ENCODE measurements at places on chromosomes 6 and 20.
A peak's percentile ranks its signal among the peaks of the same experiment; 100 is the strongest.

- no peak for DNase-seq
These were observed 78.8 kb upstream of the TNFAIP3 start for GRCh38 chr6:137788248-137788647.

- DNase-seq: no peak
These were observed 30.3 kb upstream of the AFDN start for GRCh38 chr6:167796192-167796981.

DNA sequence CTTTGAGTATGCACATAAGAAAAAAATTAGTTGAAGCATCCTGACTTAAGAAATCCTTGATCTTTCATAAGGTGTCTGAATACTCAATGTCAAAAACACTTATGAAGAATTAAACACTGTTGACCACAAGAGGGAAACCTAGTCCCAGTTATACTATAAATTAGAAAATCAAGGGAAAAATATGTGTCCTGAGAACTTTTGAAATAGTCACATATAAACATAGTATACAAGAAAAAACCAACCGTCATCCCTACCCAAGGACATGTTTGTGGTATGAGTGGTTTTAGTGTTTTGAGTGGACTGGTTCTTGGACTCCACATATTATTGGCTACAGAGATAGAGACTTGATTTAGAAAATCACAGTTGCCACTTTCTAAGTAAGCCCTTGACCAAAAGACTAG lies 7.6 kb upstream of the HLA-DRA start:
- DNase-seq: peak; percentile 36

DNA sequence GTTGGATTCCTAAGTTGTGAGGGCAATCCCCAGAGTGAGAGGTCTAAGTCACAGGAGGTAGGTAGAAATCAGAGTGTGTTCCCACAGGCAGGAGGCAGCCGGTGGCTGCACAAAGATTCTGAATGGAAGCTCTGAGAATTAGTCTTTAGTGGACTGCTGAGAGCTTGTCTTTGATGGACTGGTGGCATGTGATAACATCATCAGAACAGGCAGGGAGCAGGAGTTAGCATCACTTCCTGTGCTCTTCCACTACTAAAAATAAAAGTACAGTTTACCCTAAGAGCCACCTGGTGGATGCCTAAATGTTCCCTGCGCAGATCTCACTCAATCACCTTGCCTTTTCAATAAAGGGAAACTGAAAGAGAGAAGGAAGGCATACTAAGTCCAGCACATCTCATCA lies 294.6 kb upstream of the POU3F2 start:
- no peak for DNase-seq

DNA sequence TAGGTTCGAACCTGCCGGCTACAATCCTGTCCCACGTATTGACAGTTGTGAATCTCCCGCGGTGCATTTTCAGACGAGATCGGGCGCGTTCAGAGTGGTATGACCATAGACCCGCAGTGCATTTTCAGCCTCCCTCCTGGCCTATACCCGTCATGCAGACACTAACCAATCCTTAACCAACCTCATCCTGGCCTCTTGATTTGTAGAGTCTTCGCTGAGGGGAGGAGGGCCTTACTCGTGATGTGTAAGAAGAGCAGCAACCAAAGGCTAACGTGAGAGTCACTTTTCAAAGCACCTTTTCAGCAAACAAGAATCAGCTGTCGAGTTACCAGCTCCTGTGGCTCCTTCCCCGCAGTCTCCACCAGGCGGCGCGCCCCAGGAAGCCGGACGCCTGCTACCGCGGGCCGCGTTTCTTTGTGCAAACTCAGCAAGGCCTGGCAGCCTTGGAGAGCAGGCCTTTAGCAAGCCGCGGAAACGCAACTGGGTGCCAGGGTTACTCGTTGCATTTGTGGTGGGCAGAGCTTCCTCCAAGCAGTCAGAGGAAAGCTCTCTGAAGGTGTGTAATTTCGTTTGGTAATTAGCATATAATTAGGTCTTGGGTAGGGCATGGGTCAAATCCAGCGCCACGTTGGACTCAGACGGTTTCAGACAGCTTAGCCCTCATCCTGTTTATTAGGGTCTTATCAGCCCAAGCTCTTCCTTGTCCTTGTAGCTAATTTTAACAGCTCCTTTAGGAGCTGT lies 139.8 kb downstream of the OR2B2 start:
- DNase-seq: peak; percentile 85

DNA sequence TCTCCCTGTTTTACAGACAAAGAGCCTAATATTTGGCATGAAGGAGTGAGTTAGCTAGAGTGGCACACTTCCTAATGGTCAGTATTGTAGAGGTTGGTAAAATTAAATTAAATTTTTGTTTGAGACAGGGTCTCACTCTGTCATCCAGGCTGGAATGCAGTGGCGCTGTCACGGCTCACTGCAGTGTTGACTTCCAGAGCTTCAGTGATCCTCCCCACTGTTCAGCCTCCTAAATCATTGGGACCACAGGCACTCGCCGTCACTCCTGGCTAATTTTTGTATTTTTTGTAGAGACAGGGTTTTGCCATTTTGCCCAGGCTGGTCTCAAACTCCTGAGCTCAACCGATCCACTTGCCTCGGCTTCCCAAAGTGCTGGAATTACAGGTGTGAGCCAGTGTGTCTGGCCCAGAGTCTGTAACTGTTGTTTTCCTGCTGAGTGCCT lies 70.9 kb downstream of the SCAND1 start:
- DNase-seq: peak; percentile 39

DNA sequence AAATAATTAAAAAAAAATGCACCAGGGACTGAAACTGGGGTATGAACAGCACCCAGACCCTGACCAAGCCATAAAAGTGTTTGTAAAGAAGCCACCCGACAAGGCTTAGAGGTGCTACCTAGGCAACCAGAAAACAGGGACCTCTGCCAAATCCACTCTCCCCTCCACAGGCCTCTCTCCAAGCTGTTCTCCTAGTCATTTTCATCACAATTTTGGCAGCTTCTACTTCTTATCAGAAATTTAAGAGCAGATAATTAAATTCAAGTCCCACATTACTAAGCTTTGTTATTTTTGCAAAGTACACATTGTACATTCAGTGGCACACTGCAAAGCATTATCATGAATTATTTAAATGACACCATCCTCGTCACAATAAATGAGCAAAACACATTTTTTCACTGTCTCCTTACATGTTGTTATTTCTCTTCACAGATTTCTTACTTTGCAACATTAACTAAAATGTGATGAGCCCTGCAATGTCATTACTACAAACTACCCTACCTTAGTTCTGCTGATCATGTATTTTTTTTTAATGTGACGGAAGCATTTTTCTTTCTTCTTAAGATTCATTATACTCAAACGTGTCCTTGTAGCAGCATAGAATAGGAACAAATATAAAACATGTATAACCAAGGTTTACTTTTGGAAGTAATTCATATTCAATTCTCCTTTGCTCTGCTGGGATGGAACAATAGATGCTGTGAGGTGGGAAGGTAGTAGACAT lies 38.1 kb downstream of the ECT2L start:
- peak; percentile 10 for DNase-seq

DNA sequence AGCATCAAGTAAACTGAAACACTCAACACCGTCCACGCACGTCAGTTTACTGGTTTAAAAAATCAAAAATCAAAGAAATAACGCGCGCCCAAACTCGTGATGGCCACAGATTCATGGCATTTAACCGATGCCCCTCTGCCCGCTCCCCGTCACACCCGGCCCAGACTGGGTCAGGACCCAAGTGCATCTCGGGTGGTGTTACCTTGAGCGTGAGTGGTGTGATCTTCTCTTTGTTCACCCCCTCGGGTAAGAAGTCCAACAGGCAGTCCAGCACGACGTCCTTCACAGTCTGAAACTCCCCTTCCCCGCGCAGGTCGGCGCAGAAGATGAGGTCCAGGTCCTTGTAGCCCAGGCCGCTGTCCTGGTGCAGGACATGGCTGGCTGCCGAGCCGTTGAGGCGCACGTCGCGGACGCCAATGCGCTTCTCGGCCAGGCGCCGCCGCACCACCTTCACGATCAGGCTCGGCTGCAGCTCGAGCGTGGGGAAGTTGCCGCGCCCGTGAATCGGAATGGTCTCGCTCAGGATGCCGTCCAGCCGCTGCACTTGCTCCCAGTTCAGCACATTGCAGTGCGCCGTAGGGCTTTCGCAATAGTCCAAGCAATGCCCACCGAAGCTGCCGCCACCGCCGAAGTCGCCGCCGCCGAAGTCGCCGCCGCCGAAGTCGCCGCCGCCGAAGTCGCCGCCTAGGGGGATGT lies 945 bp downstream of the TENT5A start:
- DNase-seq: peak; percentile 50

DNA sequence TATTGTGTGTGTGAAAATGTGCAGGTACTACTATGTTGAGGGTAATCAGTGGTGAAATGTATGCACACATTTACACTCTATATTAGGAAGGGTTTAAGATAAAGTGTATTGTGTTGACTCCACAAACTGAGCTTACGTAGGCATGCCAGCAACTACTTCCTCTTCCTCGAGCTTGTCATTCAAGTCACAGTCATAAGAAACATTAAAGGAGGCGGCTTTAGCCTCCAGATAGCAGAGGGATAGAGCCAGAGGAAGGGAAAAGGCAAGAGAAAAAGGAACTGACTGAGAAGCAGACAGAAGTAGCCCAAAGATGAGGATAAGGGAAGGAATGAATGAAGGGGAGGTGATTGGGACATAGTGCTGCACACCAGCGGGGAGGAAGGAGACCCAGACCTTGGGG lies 55.2 kb downstream of the SMLR1 start:
- DNase-seq: no peak

DNA sequence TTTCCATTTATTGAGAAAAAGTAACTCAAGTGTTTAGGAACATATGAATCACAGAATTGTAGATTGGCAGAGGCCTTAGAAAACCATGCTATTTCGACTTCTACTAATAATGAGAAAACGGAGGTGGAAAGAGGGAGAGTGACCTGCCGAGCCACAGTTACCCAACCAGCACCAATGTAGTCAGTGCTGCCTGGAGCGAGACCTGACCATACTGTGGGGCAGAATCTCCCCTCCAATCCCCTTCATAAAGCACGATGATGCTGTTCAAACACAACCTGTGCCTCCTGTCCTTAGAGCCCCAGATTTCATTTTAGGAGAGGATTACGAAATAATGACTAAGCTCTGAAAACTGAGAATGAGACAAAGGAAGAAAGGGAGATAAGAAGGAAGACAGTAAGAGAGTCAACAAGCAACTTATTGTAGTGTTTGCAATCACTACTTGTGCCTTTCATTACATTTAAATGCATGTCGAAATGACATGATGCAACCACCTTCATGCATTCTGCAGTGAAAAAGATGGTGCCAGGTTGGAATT lies 70.6 kb downstream of the ATXN1 start:
- DNase-seq: peak; percentile 59

DNA sequence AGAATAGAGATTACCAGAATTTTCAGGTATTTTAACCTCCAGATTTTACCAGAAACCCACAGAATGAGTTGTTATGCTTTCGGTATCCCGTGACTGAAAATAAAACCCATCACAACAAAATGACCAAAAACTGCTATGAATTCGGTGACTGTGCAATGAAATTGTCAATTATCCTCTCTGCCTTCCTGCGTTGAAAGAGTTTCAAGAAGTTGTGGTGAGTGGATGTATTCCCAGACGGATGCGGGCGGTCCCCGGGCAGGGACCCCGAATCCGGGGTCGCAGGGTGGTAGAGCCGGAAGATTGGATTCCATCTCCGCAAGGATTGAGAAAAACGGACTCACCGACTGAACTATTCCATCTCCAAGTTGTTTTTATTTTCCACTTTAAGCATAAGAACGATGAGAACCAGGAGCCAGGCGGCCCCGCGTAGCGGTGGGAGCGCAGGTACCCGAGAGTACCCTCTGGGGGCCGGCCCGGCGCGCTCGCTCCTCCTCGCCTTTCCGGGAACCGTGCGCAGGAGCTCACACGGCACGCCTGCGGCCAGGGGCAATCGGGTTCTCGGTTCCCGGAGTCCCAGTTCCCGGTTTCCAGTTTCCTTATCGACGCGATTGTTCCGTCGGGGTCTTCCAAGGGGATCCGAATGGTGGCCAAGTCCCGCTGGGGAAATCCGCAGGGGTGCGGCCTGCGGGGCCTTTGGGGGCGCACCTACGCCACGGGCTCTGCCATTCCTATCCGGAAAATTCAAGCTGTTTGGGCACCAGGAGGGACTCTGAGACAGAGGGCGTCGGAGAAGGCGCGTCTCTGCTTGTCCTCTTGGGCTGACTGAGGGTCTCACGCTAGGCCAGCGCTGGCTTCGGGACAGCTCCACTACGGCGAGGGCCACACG lies 104.9 kb upstream of the PRDM1 start:
- DNase-seq: no peak

DNA sequence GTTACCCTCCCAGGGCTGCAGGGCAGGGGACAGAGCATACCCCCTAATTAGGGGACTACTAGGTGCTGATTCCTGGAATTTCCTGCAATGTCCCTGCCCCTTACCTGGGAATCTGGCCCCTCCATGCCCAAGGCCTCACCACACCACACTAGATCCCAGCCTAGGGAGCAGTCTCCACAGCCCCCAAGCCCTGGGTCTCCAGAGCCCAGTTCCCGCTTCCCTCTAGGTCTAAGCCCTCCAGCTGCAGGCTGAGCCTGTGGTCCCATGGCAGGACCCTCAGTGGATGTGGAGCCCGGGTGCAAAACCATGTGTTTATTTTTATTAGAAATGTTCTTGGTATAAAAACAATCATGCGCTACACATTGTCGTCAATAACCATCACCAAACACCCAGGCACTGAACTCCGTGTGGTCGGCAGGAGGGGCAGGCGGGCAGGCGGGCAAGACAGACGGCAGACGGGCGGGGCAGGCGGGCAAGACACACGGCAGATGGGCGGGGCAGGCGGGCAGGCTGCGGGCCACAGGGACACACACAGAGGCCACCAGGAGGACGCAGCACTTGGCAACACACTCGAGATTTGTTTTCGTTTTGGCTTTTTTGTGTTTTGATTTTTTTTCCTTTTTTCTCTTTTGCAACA lies 124.2 kb downstream of the GRM4 start:
- no peak for DNase-seq

DNA sequence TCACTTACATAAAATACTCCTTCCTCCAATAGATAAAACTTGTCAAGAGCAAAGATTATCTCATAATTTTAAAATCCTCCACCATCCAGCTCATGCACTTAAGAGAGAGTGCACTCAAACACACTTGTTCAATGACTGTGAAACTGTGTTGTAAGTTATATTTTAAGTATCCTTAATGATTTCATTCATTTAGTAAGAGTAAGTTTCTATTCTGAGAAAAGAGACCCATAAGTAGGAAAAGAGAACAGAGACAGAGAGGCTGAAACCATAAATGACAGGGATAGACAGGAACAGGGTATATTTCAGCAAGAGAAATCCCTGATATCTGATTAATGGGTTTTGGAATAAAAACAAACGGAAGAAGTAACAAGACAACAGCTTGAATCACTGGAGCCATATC lies 8.2 kb downstream of the SSR1 start:
- no peak for DNase-seq

DNA sequence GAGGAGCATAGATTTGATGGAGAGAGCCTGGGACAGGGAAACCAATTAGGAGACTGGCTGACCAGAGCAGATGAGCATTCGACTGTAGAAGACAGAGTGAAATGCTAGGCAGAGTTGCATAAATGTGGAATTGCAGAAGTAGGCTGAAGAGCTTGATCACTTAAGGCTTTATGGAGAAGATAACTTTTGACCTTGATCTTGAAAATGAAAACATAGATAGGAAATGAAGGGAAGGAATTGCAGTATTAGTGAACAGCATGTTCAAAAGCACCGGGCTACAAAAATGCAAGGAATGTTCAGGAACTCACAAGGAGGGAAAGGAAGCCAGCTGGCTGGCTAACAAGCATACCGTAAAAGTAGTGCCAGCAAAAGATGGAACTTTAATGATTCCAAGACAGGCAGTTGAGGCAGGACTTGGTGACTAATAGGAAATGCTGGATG lies 20.5 kb upstream of the LTV1 start:
- peak; percentile 71 for DNase-seq

- peak; percentile 98 for DNase-seq
These were observed 9.6 kb downstream of the CLDN20 start for GRCh38 chr6:155273431-155273830.

Data from fibroblast of skin of right biceps (primary cell).